Fibroblast of pulmonary artery (primary cell): ENCODE measurements at places on chromosomes 6 and 20.

DNA sequence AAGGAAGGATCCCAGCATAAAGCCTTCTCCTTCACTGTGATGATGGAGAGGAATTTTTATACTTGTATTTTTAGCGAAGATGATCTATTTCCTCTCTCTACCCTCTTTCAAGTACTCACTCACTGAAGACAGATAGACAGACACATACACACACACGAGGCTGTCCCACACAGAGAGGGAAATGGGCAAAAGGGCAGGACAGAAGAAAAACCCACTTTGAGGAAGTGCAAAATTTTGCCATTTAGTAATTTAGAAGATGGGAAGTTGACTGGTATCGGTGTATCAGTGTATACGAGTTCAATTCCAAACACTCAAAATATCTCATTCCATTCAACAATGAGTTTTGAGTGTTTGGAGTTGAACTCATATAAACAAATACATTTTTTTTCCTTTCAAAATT is 30.9 kb downstream of the HEBP2 start:
- DNase-seq = no peak

- no peak for DNase-seq
These were observed 40.6 kb downstream of the DTD1 start for GRCh38 chr20:18628330-18628920.

GRCh38 chr20:15627501-15627903 is 945.7 kb downstream of the KIF16B start:
- no peak for DNase-seq

DNA sequence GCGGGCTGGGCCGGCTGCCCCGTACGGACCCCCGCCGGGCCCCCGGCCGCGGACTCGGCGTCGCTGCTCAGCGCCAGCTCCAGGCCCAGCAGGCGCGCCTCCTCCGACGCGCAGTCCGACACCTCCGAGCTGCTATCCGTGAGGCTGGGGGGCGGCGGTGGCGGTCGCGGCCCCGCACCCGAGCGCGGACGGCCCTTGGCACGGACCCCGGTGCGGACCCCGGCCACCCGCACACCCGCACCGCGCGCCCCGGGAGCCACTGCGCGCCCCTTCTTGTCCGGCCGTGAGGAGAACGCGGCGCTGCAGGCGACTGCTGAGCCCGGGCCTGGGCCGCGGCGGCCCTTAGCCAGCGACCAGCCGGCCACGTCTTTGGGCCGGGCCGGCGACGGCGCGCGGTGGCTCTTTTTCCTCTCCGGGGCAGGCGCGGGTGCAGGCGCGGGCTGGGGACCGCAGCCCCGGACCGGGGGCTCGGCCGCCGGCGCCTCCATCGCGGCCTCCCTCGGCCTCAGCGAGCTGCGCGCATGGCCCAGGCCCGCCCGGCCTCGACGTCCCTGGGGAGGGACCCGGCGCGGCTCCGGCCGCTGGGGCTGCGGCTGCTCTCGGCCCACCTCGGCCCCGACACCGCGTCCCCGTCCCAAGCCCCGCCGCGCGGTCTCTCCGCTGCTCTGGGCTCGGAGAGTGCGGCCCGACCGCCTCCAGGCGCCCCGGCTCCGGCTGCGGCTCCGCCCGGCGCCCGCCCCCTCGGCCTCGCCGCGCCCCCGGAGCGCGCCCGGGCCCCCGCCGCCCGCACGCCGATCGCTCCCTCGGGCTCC is 12.9 kb upstream of the TLDC2 start:
- no peak for DNase-seq

GRCh38 chr6:21325201-21325856 is 268.2 kb upstream of the SOX4 start:
- DNase-seq = no peak

- no peak for DNase-seq
These were observed 32.0 kb downstream of the PKHD1 start for GRCh38 chr6:52055451-52055850.

DNA sequence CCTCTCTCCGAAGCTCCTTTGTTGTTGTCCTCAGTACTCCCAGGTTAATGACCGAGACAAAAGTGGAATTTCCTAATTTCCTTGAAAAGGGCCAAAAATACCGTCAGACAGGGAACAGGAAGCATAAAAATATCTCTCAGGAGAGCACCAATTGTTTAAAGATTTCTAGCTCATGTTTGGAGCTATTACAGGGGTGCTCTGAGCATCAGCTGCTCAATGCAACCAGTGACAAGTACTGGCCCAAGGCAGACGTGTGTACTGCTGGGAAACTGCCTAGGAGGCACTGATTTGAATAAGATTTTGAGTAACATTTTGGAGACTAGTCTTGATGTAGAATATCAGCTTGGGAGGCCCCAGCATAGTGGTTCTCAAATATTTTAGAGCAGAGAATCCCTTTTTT is 17.3 kb downstream of the LAMA4 start:
- peak; percentile 85 for DNase-seq

DNA sequence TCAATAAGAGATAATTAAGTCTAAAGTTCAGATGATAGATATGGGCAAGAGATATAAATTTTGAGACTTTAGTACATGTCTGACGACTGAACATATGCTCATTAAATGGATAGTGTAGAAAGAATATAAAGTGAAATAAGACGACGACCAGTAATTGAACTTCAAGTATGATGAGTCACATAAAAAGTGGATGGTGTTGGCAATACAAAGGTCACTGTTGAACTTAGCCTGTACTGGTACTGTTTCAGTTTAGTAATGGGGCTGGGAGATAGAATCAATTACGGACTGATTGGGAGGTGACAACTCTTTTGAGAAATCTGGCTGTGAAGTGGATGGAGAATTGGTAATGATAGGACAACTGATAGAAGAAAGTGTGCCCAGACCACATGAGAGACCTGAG is 68.1 kb downstream of the IBTK start:
- DNase-seq = no peak

DNA sequence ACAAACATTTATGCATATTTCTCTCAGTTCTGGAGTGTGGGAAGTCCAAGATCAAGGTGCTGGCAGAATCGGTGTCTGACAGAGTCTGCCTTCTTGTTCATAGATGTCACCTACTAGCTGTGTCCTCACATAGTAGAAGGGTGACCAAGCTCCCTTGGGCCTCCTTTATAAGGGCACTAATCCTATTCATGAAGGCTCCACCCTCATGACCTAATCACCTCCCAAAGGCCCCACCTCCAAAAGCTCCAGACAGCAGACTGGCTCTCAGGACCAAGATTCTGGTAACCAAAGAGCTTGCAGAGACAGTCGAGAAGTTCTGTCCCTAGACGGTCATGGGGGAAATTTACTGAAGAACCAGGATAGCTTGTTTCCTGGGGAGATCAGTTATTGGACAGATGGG is 139.1 kb downstream of the COL9A1 start:
- no peak for DNase-seq

DNA sequence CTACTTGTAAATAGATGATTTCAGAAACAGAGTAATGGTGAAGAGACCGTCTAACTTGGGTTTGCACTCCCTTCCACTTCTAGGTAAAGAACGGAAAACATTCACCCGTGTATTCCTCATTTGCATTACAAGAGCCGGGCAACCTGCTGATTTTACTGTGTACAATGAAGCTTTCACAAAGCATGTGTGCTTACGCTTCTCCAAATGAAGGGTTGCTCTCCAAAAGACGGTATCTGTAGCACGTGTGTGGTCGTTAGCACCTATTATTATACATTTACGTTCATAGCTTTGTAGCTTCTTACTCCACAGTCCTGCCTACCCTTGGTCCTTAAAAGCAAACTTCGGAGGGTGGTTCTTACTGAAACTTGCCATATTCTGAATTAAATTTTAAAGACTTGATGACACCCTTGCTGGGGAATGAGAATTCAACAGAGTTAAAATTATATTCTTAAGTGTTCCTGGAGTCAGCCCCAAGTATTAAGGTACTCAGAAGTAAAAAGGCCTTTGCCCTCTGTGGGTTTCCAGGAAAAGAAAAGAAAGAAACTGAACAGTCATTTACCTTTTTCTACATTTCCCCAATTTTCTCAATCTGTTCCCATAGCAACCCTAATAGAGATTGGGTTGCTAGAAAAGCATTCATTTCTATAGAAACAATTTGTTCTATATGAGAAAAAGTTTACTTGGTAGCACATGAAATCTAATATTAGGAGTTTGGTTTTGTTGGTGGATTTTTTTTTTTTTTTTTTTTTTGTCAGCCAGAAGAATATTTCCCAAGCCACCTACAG is 61.9 kb upstream of the KCNG1 start:
- DNase-seq = no peak
